ENCODE measurements at places on chromosomes 11 and 22. TPM values are rescaled to one million over a fixed set of nuclear protein-coding genes. Genes with fewer than 3 reads are reported as not detected.

The OR10A2 gene
- not detected for total RNA-seq

DNA sequence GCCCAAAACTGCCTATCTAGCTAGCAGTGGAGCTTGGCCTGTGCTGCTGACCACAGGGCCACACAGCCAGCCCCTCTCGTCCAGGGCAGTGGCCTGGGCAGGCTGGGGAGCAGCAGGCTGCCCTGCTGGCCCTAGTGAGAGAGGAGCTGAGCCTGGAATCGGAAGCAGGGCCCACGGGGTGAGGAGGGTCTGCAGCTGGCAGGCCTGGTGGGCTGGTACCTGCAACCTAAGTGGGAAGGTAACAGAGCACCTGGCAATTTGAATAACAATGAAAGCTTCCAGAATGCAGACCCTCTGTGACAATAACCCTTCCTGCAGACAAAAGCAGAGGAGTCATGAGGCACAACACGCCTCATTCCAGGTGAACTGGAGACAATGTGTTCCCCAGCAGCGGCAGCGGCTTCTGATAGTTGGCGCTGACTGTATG, 31.8 kb upstream of the RFPL3 start:
- H3K36me3 ChIP-seq: no peaks in the 10 kb centered on the region
- no peaks in the 10 kb centered on the region for H3K4me1 ChIP-seq
- no peak for DNase-seq
- no peaks in the 10 kb centered on the region for H3K27me3 ChIP-seq
- no peak overlapping the region for H3K27ac ChIP-seq
- no peak overlapping the region for H3K4me3 ChIP-seq

DNA sequence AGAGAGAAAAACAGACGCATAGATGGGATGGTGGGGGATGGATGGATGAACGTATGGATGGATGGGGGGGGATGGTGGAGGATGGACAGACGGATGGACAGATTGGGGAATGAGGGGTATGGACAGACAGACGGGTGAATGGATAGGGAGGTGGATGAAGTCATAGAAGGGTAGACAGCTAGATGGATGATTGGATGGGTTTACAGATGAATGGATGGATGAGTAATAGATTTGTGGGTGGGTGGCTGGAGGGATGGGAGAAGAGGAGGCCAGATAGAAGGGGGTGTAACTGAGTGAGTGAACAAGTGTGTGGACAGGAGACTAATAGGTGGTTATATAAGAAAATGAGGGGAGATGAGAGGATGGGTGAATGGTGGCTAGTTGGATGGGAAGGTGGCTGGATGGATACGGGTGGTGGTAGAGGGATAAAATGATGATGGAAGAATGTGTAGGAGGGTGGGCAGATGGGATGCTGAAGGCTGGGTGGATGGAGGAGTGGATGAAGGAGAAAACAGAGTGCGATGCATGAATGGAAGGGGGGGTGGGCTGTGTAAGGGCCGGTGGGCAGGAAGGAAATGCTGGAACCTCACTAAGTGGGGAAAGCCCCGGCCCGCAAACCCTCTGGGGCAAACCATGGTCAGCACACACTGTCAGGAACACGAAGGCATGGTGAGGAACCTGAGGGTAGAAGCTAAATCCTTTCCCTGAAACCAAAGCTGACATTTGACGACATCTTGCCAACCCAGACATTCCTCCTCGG, 21.6 kb downstream of the ARVCF start:
- H3K36me3 ChIP-seq: no peaks in the 10 kb centered on the region
- H3K27me3 ChIP-seq: peaks cover 6% of the 10 kb centered on the region
- no peak overlapping the region for H3K27ac ChIP-seq
- peaks cover 15% of the 10 kb centered on the region for H3K4me1 ChIP-seq
- no peak overlapping the region for H3K4me3 ChIP-seq
- DNase-seq: peak; percentile 71

GRCh38 chr11:130622141-130622542, 173.7 kb downstream of the ADAMTS15 start:
- no peaks in the 10 kb centered on the region for H3K36me3 ChIP-seq
- H3K4me1 ChIP-seq: peaks cover 11% of the 10 kb centered on the region
- H3K4me3 ChIP-seq: no peak overlapping the region
- H3K27ac ChIP-seq: no peak overlapping the region

DNA sequence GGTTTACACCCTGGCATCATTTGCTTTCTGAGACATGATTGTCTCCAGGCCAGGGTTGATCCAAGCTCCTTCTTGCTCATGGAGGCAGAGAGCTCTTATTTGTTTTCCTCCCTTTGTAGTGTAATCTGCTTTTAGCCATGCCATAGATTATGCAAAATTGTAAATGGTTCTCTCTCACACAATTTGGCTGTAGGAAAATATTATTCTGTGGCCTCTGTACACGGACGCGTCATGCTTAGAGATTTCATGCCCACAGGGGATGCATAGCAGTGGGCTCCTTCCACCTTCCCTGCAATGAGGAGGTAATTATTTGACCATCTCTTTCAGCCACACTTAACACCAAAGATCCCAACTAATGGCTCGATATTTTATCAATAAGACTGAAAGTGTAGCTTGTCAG, 37.7 kb upstream of the GNAZ start:
- no peak for DNase-seq
- H3K27me3 ChIP-seq: peaks cover 5% of the 10 kb centered on the region
- no peak overlapping the region for H3K27ac ChIP-seq

DNA sequence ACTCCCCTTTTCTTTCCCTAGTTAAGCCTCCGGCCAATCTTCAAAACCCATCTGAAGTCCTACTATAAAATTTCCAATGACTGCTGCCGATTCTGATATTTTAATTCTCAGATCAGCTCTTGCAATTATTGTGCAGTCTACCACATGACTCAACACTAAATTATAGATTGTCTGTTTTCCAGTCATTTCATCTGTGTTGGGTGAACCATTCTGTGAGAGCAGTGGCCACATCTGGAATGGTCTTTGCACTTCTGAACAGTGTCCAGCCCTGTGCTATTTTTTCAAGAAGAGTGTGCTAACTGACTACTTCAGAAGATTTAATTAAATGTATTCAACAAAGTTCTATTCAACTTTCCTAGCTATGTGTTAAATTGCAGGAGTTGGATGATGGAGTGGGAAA, 47.2 kb upstream of the MMP7 start:
- H3K36me3 ChIP-seq: no peaks in the 10 kb centered on the region
- DNase-seq: no peak
- H3K27ac ChIP-seq: no peak overlapping the region
- H3K4me1 ChIP-seq: peaks cover 3% of the 10 kb centered on the region
- no peaks in the 10 kb centered on the region for H3K27me3 ChIP-seq

- H3K27me3 ChIP-seq: no peaks in the 10 kb centered on the region
- no peak overlapping the region for H3K4me3 ChIP-seq
- DNase-seq: no peak
- no peaks in the 10 kb centered on the region for H3K4me1 ChIP-seq
- H3K36me3 ChIP-seq: no peaks in the 10 kb centered on the region
These were observed 90.9 kb downstream of the NAV2 start for GRCh38 chr11:19803506-19803998.

DNA sequence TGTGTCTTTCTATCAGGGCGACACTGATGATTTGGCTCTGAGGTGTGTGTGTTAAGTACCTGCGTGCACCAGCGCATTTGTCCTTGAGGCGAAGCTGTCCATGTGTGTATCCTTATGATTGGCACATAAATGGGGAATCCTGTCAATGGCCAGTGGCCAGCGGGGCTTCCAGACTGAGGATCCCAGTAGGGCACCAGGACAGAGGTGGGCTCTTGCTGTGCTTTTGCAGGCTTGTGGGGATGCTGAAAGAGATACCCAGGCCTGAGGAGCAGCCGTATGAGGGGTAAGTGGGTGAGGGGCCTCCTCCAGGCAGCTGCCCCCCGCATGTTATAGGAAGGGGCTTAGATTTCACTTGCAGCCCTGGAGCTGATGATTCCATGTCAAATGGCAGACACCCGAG, 156.8 kb downstream of the ST3GAL4 start:
- no peak for DNase-seq
- H3K27ac ChIP-seq: no peak overlapping the region
- H3K4me1 ChIP-seq: no peaks in the 10 kb centered on the region

DNA sequence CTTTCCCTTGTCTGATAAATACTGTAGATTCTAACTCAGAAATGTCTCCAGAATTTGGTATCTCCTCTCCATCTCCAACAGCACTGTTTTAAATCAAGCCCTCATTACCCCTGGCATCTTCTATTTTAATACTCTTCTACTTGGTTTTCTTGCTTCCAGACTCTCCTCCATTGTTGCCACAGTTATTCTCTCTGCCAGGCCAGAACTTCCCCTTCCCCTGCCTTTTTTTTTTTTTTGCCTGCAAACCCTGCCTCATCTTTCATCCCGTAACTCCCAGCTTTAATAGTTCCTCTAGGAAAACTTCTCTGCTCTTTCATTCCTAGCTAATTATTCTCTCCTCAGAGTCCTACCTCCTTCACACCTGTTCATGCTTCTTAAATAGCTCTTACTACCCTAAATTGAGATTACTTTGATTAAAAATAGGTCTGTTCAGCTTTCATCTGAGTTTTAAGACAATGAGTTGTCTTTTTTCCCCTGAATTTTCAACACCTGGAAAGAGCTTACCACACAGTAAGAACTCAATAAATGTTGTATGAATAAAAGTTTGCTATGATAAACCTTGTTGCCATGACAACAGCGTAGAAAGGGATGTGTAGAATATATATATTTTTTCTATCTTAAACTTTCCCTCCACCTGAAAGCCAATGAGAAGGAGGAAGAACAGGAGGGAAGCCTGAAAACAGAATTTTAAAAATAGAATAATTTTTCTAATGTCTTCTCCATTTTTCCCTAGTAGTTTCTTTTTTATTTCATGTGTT, 3.6 kb downstream of the IL18 start:
- no peaks in the 10 kb centered on the region for H3K27me3 ChIP-seq
- no peak for DNase-seq
- peaks cover 15% of the 10 kb centered on the region for H3K4me1 ChIP-seq
- no peak overlapping the region for H3K4me3 ChIP-seq
- no peak overlapping the region for H3K27ac ChIP-seq
- no peaks in the 10 kb centered on the region for H3K36me3 ChIP-seq

DNA sequence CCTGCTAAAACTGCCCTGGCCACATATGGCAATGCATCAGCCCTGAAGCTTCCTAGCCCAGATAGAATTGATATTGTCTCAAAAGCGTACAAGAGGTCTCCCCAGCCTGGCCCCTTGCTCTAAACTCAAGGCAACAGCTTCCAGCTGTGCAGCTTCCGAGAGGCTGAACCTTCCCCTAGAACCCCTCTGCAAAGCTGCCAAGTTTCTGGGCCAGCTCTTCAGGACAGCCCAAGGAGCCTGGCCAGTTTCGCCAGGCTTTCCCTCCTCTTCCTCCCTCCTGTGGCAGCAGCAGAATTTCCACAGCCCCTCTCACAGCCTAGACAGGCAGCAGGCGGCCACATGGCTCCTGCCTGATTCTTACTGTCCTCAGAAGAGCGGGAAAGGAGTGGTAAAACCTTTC, 34.5 kb downstream of the NUMA1 start:
- H3K27me3 ChIP-seq: no peaks in the 10 kb centered on the region
- no peak overlapping the region for H3K4me3 ChIP-seq
- H3K36me3 ChIP-seq: peaks cover 5% of the 10 kb centered on the region
- DNase-seq: no peak
- no peak overlapping the region for H3K27ac ChIP-seq

- no peaks in the 10 kb centered on the region for H3K4me1 ChIP-seq
- H3K36me3 ChIP-seq: no peaks in the 10 kb centered on the region
- DNase-seq: no peak
- H3K27ac ChIP-seq: no peak overlapping the region
- H3K27me3 ChIP-seq: peaks cover 8% of the 10 kb centered on the region
These were observed 12.9 kb downstream of the CSF2RB start for GRCh38 chr22:36926309-36926708.

DNA sequence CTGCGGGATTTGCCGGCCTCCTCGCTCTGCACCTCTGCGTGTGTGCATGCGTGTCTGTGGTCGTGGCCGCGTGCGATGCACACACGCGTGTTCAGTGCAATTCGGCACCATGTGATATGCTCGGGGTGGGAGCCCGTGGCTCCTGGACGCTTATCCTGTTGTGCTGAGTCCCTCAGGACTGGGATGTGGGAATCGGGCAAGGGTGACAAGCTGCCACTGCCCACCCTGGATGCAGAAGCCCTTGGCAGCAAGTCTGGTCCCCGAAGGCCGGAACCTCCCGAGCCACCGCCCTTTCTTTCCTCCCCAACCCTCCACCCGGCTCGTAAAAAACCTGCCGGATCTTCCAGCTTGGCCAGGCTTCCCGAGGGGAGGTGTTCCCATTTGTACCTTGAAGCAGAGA, 128.2 kb downstream of the PHF21B start:
- no peaks in the 10 kb centered on the region for H3K27me3 ChIP-seq
- no peaks in the 10 kb centered on the region for H3K36me3 ChIP-seq
- H3K4me3 ChIP-seq: no peak overlapping the region
- no peaks in the 10 kb centered on the region for H3K4me1 ChIP-seq

GRCh38 chr22:46829941-46830715, 67.7 kb downstream of the TBC1D22A start:
- peaks cover 33% of the 10 kb centered on the region for H3K4me1 ChIP-seq
- H3K27me3 ChIP-seq: no peaks in the 10 kb centered on the region
- no peaks in the 10 kb centered on the region for H3K36me3 ChIP-seq
- DNase-seq: peak; percentile 77
- H3K27ac ChIP-seq: peak overlapping the region; percentile 93

All from astrocyte (in vitro differentiated cells and primary cell).